ENCODE measurements at places on chromosomes 13 and 19. TPM values are rescaled to one million over a fixed set of nuclear protein-coding genes. Genes with fewer than 3 reads are reported as not detected.

DNA sequence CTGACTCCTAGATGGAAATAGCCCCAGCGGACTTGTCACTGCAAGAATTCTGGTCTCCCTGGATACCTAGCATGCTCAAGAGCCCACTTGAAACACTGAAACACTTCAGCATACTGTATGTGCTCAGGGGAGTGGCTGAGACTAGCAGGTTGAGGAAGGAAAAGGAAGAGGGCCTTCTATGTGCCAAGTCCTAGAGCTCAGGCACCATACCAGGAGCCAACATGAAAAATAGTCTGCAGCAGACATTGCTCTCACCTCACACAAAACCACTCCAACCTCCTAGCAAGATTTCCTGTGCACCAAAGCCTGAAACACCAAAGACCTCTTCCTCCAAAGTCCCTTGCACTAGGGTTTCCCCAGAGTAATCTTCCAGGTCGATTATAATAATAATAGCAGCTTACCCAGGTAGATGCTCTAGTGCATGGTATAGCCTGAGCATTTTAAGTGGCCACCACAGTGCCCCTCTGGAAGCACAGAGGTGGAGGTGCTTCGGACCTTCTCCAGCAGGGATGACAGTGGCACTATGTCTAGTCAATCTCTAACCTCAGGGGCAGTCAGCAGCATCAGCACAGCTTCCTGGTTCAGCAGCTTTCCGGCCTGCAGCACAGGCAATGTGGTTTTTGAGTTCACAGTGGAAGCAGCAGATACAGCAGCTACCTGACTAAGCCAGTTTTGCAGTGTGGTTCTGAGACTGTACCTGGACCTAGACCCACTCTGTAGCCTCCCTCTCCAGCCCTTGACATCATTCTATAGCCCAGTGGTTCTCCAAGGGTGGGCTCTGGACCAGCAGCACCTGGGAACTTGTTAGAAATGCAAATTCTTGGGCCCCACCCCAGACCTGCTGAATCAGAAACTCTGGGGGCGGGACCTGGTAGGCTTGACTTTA is 45.6 kb upstream of the UBE2L5 start:
- DNase-seq, result peak; percentile 29
- peaks cover 9% of the 10 kb centered on the region for H3K4me1 ChIP-seq
- H3K36me3 ChIP-seq, result no peaks in the 10 kb centered on the region

DNA sequence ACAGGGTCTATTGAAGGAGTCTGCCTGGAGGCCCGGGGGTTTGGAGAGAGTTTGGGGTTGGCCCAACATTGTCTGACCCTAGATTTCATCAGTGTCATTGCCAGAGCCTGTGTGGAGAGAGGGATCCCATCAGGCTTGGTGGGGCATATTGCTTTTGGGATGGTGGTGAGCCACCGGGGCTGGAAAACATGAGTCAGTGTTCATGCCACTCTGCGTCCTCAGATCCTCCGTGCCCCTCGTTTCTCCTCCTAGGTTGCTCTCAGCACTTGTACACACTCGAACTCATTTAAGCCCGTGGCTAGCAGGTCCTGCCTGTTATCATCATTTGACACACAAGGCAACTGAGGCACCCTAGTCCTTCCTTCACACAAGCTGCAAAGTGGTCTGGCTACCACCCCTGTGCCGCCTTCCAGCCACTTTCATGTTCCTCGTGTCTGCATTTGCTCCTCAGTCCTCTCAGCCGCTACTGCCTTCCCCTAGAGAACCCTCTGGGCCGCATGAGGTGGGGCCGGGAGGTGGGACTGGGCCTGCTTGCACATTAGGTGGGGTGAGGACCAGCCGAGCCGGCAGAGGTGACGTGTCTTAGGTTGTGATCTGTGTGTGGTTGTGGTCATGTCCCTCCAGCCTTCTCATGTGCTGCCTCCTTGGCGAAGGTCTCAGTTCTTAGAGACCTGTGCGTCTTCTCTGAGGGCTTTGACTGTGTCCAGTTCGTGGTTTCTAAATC is 3.6 kb downstream of the NACC1 start:
- no peak for DNase-seq
- no peak overlapping the region for H3K4me3 ChIP-seq
- H3K4me1 ChIP-seq, result peaks cover 26% of the 10 kb centered on the region
- H3K36me3 ChIP-seq, result peaks cover 24% of the 10 kb centered on the region
- H3K27ac ChIP-seq, result no peak overlapping the region
- H3K27me3 ChIP-seq, result no peaks in the 10 kb centered on the region

GRCh38 chr13:50629497-50629896 is 214.0 kb downstream of the DLEU7 start:
- H3K27me3 ChIP-seq, result no peaks in the 10 kb centered on the region
- no peaks in the 10 kb centered on the region for H3K36me3 ChIP-seq
- H3K4me3 ChIP-seq, result no peak overlapping the region
- no peak overlapping the region for H3K27ac ChIP-seq
- DNase-seq, result no peak
- H3K4me1 ChIP-seq, result no peaks in the 10 kb centered on the region

The GADD45GIP1 gene
- 219 TPM for total RNA-seq

The ARID3A gene
- total RNA-seq, result 5.6 TPM

The KIR2DL3 gene
- total RNA-seq, result not detected

The ZNF763 gene
- 0.33 TPM for total RNA-seq
